ENCODE measurements at places on chromosomes 5 and 9. TPM values are rescaled to one million over a fixed set of nuclear protein-coding genes. Genes with fewer than 3 reads are reported as not detected.

Gene CCL28
- total RNA-seq: 6.2 TPM

Gene ANXA2R
- total RNA-seq: 1.1 TPM

Gene TRIM32
- 28.6 TPM for total RNA-seq

Gene CTXN3
- not detected for total RNA-seq

Gene ANKRD20A1
- under 0.01 TPM for total RNA-seq

Gene PRDM9
- not detected for total RNA-seq

Gene IFNA2
- total RNA-seq: not detected

Gene DIRAS2
- total RNA-seq: not detected

Gene LCN2
- not detected for total RNA-seq

Gene GPR150
- 2.5 TPM for total RNA-seq

Gene HTR4
- not detected for total RNA-seq

Gene EGR1
- 3.3 TPM for total RNA-seq

Gene MARCOL
- not detected for total RNA-seq

Gene PAX5
- not detected for total RNA-seq

Gene RAI14
- 176 TPM for total RNA-seq

Gene GAPT
- not detected for total RNA-seq

Gene RHOBTB3
- total RNA-seq: 284 TPM

Gene SLC34A1
- total RNA-seq: not detected

Gene SPATA9
- total RNA-seq: 0.85 TPM

Gene C8G
- total RNA-seq: not detected

Gene PCDHGB1
- total RNA-seq: 0.38 TPM

Gene RAD17
- 14.0 TPM for total RNA-seq

Gene OSMR
- 109 TPM for total RNA-seq

Gene DAP
- total RNA-seq: 32.1 TPM

Gene ALDOB
- total RNA-seq: not detected

Gene MYORG
- total RNA-seq: 1.5 TPM

Gene PDE8B
- 0.56 TPM for total RNA-seq

Gene FAM200C
- total RNA-seq: 6.3 TPM

Gene STPG3
- total RNA-seq: not detected

Gene BARHL1
- not detected for total RNA-seq

Gene PCDHB11
- 0.85 TPM for total RNA-seq

Gene IFNA10
- total RNA-seq: not detected

Gene PCDHA12
- total RNA-seq: 0.28 TPM

Gene SLC36A3
- total RNA-seq: not detected

Gene CEP120
- 21.7 TPM for total RNA-seq

Gene KIF4B
- not detected for total RNA-seq

Gene TMEM174
- total RNA-seq: not detected

Gene GABBR2
- 0.56 TPM for total RNA-seq

Gene PTPRD
- total RNA-seq: 2.3 TPM

Gene IL17B
- total RNA-seq: 0.38 TPM

Data from regular cardiac myocyte (primary cell).